Right atrium auricular region (tissue), 2 donors: ENCODE measurements at places on chromosomes 2 and 18. TPM values are rescaled to one million over a fixed set of nuclear protein-coding genes. Genes with fewer than 3 reads are reported as not detected.

DNA sequence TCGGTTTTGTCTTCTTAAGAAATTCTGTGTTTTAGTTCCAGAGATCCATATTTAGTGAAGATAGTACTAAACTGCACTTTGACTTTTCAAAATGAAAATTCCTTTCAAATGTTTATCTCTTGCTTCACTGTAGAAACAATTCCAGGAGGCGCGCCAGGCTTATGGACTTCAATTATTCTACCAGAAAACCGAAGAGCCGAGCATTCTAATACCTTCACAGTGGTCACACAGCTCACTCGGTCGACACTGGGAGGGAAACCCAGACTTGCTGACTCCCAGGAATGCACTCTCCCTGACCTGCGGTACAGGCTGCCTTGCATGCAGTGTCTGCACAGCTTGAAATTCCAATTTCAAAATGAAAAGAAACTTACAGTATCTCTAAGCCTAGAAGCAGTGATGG is 119.9 kb upstream of the PIEZO2 start:
- no peak overlapping the region for H3K27ac ChIP-seq
- H3K27me3 ChIP-seq, result no peaks in the 10 kb centered on the region
- H3K4me3 ChIP-seq, result peak overlapping the region; percentile 22
- H3K36me3 ChIP-seq, result no peaks in the 10 kb centered on the region
- DNase-seq, result no peak
- H3K4me1 ChIP-seq, result no peaks in the 10 kb centered on the region

GRCh38 chr2:173985605-173985992 is 20.4 kb upstream of the SP3 start:
- no peak overlapping the region for H3K4me3 ChIP-seq
- H3K36me3 ChIP-seq, result no peaks in the 10 kb centered on the region
- H3K4me1 ChIP-seq, result no peaks in the 10 kb centered on the region
- peak overlapping the region; percentile 14 for H3K27ac ChIP-seq
- H3K27me3 ChIP-seq, result no peaks in the 10 kb centered on the region

DNA sequence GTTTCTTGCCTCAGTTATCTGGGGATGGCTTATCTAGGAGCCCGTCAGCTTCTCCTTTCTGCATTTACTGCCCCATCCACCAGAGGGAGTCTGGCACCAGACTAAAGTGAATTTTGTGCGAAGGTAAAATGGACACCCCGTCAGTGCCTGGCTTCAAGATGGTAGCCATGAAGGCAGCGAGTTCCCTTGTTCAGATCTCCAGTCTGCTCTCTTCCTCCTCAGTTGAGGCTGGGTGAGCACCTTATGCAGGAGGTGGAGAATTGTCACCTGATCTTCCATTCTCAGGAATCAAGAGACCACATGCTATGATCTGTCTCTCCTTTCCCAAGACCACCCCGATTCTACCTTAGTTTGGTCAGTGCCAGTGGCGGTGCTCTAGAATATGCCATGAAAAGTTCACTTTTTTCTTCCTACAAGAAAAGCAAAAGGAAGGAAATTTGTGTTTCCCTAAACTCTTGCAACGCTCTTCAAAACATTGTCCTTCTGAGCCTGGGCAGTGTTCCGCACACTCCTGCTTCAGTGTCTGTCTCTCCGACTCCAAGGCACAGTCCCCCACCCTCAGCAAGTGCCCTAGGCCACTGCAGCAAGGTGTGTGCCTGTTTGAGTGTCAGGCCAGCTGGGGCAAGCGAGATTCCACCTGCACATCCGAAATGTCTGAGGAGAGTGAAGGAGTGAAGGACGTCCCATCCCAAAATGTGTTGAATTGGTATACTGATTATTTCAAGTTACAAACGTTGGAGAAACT is 168.6 kb downstream of the SS18 start:
- H3K4me3 ChIP-seq, result no peak overlapping the region
- no peaks in the 10 kb centered on the region for H3K4me1 ChIP-seq
- no peaks in the 10 kb centered on the region for H3K36me3 ChIP-seq
- no peak overlapping the region for H3K27ac ChIP-seq

- H3K27ac ChIP-seq, result no peak overlapping the region
- H3K27me3 ChIP-seq, result no peaks in the 10 kb centered on the region
- no peaks in the 10 kb centered on the region for H3K36me3 ChIP-seq
- H3K4me1 ChIP-seq, result no peaks in the 10 kb centered on the region
Observed at GRCh38 chr2:109463236-109463635, 150.5 kb downstream of the SEPTIN10 start.

DNA sequence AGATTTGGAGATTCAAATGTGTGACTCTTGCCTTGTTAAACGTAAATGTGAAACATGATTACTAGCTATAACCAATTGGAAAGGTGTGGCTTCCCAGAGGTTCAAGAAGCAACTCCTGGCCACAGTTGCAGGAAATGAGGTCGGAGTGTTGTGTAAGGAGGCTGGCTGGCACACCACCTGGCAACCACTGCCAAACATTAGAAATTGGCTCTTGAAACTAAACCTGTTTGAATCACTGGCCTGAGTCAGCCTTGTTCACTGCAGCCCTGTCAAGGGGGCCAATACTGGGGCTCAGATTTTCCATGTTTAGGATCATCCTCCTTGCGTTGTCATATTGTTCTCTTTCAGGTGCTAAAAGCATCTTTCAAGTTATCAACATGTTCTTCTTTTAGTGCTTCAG is 206.3 kb downstream of the ARL6IP6 start:
- no peak overlapping the region for H3K27ac ChIP-seq
- no peaks in the 10 kb centered on the region for H3K4me1 ChIP-seq
- no peaks in the 10 kb centered on the region for H3K36me3 ChIP-seq
- DNase-seq, result no peak

DNA sequence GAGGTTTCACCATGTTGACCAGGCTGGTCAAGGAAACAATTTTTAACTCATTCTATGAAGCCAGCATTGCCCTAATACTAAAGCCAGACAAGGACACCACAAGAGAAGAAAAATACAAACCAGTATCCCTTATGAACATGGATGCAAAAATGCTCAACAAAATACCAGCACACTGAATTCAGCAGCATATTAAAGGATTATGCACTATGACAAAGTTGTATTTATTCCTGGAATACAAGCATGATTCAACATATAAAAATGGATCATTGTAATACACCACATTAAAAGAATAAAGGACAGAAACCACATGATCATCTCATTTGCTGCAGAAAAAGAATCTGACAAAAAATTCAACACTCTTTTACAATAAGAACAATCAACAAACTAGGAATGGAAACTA is 138.7 kb downstream of the RAB3GAP1 start:
- no peak for DNase-seq
- H3K4me1 ChIP-seq, result no peaks in the 10 kb centered on the region
- no peaks in the 10 kb centered on the region for H3K27me3 ChIP-seq
- H3K27ac ChIP-seq, result no peak overlapping the region

DNA sequence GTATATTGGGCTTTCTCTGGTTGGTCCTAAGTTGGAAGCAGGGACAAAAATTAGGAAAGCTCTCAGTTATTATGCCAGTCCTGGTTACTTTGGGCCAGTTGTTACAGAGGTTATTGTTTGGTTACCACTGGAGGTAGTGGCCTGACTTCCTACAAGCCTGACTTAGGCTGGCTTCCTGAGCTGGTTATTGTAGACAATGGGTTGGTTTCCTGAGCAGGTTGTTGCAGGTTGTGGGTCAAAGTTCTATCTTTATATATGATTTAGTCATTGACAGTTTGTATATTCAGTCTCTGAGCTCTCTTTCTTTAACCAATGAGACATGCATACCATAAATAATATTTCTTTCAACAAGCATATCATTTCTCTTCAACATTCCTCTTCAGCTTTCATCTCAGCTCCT is 58.7 kb upstream of the RPE start:
- no peak overlapping the region for H3K4me3 ChIP-seq
- no peaks in the 10 kb centered on the region for H3K4me1 ChIP-seq
- H3K27ac ChIP-seq, result no peak overlapping the region
- H3K36me3 ChIP-seq, result no peaks in the 10 kb centered on the region
- DNase-seq, result no peak
- no peaks in the 10 kb centered on the region for H3K27me3 ChIP-seq

DNA sequence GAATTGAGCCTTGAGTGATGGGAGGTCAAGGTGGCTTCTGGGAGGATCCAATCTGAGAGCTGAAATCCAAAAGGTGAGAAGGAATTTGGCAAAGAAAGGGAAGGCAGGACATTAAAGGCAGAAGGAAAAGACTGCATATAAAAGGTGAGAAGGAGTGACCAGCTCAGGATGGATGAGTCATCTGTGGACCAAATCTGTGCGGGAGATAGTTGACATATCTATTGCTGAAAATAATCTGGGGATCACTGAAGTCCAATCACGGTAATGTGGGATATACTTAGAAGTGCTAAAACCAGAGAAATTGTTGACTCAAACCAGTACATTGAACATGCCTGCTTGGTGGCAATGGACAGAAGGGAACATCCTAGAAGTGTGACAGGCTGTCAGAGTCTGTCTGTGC is 8.0 kb upstream of the PTPN4 start:
- no peak for DNase-seq
- no peak overlapping the region for H3K4me3 ChIP-seq
- peaks cover 4% of the 10 kb centered on the region for H3K4me1 ChIP-seq
- H3K27ac ChIP-seq, result no peak overlapping the region
- H3K36me3 ChIP-seq, result no peaks in the 10 kb centered on the region
- no peaks in the 10 kb centered on the region for H3K27me3 ChIP-seq

- H3K4me3 ChIP-seq, result no peak overlapping the region
- no peak for DNase-seq
- H3K4me1 ChIP-seq, result no peaks in the 10 kb centered on the region
- no peaks in the 10 kb centered on the region for H3K36me3 ChIP-seq
- no peaks in the 10 kb centered on the region for H3K27me3 ChIP-seq
Observed at GRCh38 chr18:39966275-39966674, 1988.8 kb upstream of the PIK3C3 start.

GRCh38 chr18:6785001-6785400 is 55.5 kb downstream of the ARHGAP28 start:
- no peaks in the 10 kb centered on the region for H3K36me3 ChIP-seq
- no peak overlapping the region for H3K27ac ChIP-seq
- no peaks in the 10 kb centered on the region for H3K27me3 ChIP-seq

- H3K4me3 ChIP-seq, result no peak overlapping the region
- no peak overlapping the region for H3K27ac ChIP-seq
- no peak for DNase-seq
- no peaks in the 10 kb centered on the region for H3K27me3 ChIP-seq
Observed at GRCh38 chr2:17747684-17748452, 5.7 kb downstream of the SMC6 start.

GRCh38 chr2:25281522-25281921 is 60.2 kb downstream of the DNMT3A start:
- no peaks in the 10 kb centered on the region for H3K27me3 ChIP-seq
- peaks cover 40% of the 10 kb centered on the region for H3K4me1 ChIP-seq
- DNase-seq, result no peak
- no peak overlapping the region for H3K27ac ChIP-seq
- H3K36me3 ChIP-seq, result peaks cover 16% of the 10 kb centered on the region
- H3K4me3 ChIP-seq, result no peak overlapping the region

DNA sequence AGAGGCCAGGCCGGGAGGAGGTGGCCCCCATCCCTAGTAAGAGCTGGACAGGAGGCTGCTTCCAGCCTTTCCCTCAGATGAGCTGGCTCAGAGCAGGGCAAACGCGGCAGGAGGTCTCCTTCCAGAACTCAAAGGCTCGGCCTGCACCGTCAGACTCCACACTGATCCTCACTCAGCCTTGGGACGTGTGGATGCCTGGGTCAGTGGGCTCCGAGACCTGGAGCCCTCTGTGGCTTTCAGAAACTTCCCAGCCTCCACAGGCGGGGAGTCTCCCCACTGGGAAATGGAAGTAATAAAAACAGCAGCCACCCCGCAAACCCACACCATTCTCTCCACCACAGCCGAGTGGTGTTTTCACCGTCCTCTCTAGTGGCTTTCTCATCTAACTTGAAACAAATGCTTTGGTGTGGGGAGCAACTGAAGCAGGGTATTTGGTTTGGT is 54.3 kb downstream of the INPP5D start:
- no peaks in the 10 kb centered on the region for H3K4me1 ChIP-seq
- no peak overlapping the region for H3K27ac ChIP-seq
- no peaks in the 10 kb centered on the region for H3K27me3 ChIP-seq
- DNase-seq, result no peak
- no peak overlapping the region for H3K4me3 ChIP-seq
- no peaks in the 10 kb centered on the region for H3K36me3 ChIP-seq

DNA sequence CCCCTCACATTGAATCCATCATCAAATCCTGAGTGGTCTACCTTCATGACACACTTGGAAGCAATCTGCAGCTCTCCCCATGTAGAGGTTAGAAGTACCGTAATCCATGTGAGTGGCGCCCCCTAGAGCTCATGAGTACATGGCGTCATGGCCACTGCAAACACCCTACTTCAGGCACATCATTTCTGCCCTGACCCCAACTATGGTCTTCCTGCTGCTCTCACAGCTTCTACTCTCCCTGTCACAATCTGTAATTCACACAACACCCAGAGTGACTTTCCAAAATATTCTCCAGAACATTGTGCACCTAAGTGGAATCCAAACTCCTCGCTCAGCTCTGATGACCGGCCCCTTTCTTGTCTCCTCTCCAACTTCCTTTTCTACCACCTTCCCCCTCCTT is 141.9 kb downstream of the ANKRD44 start:
- no peaks in the 10 kb centered on the region for H3K36me3 ChIP-seq
- H3K27me3 ChIP-seq, result no peaks in the 10 kb centered on the region
- H3K4me1 ChIP-seq, result peaks cover 10% of the 10 kb centered on the region
- H3K27ac ChIP-seq, result no peak overlapping the region

- H3K27me3 ChIP-seq, result no peaks in the 10 kb centered on the region
- H3K4me1 ChIP-seq, result no peaks in the 10 kb centered on the region
- no peak overlapping the region for H3K4me3 ChIP-seq
- no peak for DNase-seq
- H3K36me3 ChIP-seq, result no peaks in the 10 kb centered on the region
Observed at GRCh38 chr18:21330122-21330701, 88.2 kb downstream of the GREB1L start.

GRCh38 chr18:11470941-11471340 is 138.5 kb upstream of the SLC35G4 start:
- no peak overlapping the region for H3K27ac ChIP-seq
- DNase-seq, result no peak
- H3K4me1 ChIP-seq, result no peaks in the 10 kb centered on the region
- H3K36me3 ChIP-seq, result no peaks in the 10 kb centered on the region
- H3K4me3 ChIP-seq, result no peak overlapping the region

GRCh38 chr2:16952368-16952767 is 286.7 kb upstream of the CYRIA start:
- no peak overlapping the region for H3K27ac ChIP-seq
- DNase-seq, result no peak
- H3K36me3 ChIP-seq, result no peaks in the 10 kb centered on the region
- H3K27me3 ChIP-seq, result no peaks in the 10 kb centered on the region
- H3K4me3 ChIP-seq, result no peak overlapping the region

The DGKD gene
- total RNA-seq, result 40.1 TPM

The CCDC102B gene
- 5.9 TPM for total RNA-seq

The ARHGAP28 gene
- 3.0 TPM for total RNA-seq

The ACVR1 gene
- 36.8 TPM for total RNA-seq

The HRH4 gene
- not detected for total RNA-seq

The PLB1 gene
- 2.1 TPM for total RNA-seq

The UGT1A5 gene
- total RNA-seq, result not detected

The SERPINB11 gene
- total RNA-seq, result not detected

The FAM237A gene
- not detected for total RNA-seq

The CD28 gene
- 0.55 TPM for total RNA-seq

The SULT1C2 gene
- 1.9 TPM for total RNA-seq

The DSG1 gene
- 4.7 TPM for total RNA-seq

The GPR35 gene
- total RNA-seq, result 0.56 TPM

The DNAJC5G gene
- total RNA-seq, result 0.59 TPM
